ENCODE measurements at places on chromosomes 5 and 9.

- no peak for DNase-seq
These were observed 27.1 kb downstream of the SLC22A5 start for GRCh38 chr5:132396589-132397031.

DNA sequence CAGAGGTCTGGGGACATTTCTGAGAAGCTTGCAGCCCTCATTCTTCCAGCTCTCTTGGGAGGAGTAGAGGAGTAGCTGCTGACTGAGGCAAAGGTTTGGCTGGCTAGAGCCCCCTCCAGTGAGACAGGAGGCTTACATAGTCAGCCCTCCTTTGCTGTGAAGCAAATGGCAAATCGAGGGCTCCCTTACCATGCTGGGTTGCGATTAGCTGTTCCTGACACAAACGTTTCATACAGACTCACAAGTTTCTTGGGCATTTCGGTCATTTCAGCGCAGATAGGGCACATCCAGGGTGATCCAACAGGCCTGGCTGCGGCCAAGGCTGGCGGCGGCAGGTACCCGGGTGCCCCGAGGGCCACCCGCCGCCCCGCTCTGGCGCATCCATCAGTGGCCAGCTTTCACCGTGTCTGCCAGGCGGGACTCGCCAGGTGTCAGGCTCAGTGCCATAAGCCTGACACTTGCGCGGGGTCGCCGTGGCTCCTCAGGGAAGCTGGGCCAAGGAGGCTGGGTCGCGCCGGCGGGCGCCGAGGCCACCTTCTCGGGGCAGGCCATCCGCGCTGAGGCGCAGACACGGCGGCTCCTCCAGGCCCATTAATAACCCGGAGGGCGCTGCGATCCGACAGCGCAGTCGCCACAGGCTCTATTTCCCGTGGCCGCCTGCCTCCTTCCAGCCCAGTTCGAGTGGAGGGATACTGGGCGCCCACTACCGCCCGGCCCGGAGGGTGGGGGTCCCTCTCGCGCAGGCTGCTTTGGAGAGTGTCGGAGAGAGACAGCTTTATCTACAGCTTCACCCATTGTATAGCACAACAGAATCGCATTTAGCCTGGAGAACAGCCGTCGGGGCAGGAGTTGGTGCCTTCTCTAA is 9.1 kb downstream of the PRDM6 start:
- DNase-seq: no peak

DNA sequence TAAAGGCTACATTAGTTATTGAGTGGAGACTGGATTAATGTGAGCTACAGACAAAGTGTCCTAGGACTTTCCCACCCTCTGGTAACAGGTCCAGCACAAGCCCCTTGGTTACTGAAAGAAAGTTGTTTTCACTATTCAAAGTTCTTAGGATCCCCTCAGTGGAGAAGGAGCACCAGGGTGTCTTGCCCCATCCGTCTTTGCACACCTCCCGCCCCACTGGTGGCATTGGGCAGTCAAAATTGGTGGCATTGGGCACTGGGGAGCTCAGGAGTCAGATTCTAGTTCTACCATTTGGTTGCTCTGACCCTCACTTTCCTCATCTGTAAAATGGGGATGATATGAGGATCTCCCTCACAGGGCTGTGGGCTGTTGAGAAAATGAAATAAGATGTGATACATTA is 2.4 kb upstream of the ANGPTL2 start:
- DNase-seq: no peak

DNA sequence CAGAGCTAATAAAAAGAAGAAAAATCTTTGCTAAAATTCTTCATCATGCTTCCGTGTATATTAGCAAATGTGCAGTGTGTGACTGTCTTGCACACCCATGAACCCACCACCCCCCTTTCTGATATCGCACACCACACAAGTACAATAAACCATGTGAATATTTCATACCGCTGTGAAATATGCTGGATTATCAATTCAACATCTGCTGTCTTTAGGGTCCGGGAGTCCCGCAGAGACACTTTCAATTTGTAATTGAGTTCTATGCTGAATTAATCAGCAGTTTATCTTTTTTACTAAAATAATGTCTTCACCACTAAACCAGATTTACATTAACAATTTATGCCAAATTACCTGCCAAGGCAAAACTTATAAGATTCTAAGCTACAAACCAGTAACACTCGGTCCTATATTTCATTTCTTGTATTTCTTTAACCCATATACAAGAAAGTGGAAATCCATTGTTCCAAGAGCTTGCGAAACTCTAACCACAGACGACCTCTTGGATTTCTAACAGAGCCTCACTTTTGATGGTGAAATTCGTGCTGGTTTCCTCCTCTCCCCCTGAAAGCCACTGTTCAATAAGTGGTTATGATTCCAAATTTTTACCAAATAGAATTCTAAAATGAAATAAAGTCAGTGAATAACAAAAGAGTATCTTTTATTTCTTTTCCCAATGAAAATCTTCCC is 44.2 kb downstream of the PSMB7 start:
- no peak for DNase-seq

DNA sequence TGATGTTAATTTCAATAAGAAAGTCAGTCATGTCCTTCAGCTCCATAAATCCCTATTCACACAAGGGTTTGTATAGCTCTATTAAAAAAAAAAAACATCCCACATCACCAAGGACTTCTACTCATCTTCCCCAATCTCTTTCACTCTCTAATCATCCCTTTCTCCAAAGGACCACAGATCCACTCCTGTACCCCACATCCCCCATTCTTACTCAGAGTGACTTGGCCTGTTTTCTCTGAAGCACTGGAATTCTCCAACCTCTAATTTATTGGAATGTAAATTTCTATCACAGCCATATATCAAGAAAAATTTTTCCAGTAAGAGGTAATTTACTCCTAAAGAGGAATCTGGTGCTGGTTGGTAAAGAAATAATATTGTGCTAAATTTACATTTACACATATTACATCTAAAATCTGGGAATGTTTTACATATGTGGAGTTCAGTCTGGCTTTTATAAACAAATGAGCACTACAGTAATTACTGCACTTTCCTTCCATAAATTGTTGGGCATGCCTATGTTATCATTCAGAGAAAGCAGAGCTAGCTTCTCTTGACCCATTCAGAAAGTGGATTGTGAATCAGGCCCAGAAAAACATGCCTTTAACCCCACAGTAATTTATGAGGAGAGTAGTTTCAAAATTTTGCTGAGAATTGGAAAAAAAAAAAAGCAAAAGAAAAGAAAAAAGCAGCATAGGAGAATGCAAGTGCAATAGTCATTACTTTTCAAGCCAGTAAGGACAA is 399.5 kb upstream of the TNC start:
- no peak for DNase-seq

- no peak for DNase-seq
These were observed 204.8 kb downstream of the C9orf50 start for GRCh38 chr9:129415942-129416651.

DNA sequence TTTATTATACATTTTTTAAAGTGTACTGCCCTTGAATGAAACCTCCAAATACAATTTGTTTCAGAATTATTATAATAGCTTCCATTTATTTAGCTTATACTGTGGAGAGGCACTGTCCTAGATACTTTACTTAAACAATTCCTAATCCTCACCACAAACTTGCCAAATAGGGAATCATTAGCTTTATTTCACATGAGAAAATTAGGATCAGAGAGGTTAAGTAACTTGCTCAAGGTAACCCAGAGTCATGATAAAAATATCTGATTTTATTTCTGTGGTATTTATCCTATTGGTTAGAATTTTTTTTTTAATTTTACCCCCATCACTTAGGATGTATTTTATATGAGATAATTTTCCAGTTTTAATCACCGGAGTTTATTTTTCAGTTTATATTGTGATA is 78.4 kb downstream of the ADGRV1 start:
- no peak for DNase-seq

DNA sequence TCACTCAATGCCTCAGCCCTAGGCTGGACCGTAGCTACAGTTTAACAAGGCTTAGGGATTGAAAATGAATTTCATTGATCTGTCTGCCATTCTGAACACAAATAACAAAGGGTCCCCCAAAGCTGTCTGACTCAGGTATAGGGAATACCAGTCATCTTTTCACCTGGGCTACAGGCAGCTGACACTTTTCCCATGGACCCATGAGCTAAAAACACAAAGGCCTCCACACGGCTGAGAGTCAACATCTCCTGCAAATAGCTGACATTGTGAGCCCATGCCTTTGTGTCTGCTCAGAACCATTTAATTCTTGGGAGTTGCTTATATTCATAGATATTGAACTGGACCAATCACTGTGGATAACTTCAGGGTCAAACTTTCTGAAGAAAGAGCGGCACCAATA is 121.1 kb upstream of the SLIT3 start:
- no peak for DNase-seq

- no peak for DNase-seq
These were observed 257.9 kb downstream of the DOCK8 start for GRCh38 chr9:472479-473075.

DNA sequence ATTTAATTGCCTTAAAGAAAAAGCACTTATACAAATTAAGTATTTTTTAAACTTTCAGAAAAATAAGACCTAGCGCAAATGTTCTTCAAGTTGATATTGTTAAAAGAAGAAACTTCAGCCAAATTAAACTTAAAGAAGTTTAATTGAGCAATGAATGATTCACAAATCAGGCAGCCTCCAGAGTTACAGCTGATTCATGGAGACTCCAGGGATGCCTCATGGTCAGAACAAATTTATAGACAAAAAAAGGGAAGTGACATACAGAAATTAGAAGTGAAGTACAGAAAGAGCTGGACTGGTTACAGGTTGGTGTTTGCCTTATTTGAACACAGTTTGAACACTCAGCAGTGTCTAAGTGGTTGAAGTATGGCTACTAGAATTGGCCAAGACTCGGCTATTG is 60.3 kb downstream of the CDKN2A start:
- no peak for DNase-seq

- no peak for DNase-seq
These were observed 166.9 kb downstream of the SNCAIP start for GRCh38 chr5:122478741-122479442.

All from CD4-positive, alpha-beta T cell treated with Interleukin-12 subunit alpha and Interleukin-12 subunit beta, for 1 hour (primary cell).